HL-60 (cell line): ENCODE measurements at places on chromosomes 13 and 19.

GRCh38 chr19:5697890-5698634 lies 8.0 kb downstream of the RPL36 start:
- no peak for DNase-seq

DNA sequence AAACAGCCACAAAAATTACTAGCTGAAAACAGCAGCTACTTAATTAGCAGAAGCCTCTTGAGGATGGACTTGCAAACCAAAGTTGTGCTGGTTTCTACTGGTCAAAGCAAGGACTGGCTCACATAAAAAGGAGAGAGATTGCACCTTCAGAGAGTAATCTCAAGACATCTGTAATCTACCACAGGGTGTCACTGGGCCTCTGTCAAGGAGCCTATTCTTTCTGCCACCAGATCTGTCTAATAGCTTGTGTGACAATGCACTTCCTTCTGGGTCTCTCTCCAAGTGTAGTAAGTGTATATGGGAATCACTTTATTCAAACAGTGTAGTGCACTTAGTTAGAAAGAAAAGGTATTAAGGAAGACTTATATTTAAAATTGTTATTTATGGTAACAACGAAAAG lies 24.4 kb upstream of the ZNF561 start:
- DNase-seq, result no peak

DNA sequence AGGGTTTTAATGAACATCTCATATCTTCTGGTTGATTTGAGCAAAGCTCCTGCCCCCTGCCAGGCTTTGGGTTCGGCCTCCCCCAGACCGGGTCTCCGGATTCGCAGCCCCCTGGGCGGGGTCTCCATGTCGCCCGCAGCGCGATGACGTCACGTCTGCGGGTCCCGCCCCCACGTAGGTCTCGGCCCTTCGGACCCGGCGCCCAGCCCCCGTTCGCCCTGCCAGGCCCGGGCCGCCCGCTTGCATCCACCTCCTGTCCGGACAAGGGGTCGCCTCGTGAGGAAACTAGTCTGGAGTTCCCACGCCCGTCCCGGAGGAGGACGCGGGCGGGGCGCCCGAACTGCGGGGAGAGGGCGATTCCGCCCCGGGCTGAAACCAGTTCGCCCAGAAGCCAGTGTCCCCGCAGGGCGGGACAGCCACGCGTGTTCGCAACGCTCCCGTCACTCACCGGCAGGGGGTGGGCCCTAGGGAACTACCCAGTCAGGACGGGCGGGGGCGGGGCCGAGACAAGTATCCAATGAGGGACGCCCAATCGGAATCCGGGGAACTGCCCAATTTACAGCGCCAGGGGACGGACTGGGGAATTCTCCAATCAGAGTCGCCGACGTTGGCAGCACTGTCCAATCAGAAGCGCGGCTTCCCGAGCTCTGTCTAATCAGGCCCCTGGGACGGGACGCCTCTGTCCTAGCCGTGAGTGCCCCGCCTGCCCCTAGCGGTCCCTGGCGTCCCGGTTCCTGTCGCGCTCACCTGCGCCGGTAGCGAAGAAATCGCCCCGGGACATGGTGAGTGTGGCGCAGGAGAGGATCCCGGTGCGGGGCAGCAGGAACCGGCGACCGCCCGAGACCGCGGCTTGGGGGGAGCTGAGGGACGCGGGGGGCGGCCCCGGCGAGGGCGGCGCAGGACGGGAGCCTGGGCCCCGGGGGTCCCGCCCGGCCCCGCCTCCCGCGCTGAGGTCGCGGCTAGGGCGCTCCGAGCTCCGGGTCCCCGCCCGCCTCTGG lies at the start of gene ZNF555:
TSS of gene ZNF555 (plus strand) at position 682 of the 998 bp plus-strand sequence. CDS start at position 780, 98 bp downstream.
- peak; percentile 98 for DNase-seq

DNA sequence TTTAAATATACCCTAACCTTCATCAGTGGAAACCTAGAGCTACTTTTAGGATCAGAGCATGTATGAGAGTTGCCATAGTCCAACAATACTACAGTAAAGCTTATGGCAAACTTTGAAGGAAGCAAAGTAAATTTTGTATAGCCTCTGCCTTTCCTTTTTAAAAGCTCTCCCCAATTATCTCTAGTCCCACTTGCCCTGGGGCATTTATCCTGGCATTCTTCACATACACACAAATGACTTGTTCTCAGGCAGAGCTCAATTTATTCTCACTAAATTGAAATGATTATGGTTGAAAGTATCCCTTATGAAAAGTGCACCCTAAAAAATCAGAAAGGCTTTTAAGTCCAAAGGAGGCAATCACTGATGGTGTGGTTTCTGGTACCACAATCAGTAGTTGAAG lies 94.1 kb upstream of the UFM1 start:
- DNase-seq, result no peak

DNA sequence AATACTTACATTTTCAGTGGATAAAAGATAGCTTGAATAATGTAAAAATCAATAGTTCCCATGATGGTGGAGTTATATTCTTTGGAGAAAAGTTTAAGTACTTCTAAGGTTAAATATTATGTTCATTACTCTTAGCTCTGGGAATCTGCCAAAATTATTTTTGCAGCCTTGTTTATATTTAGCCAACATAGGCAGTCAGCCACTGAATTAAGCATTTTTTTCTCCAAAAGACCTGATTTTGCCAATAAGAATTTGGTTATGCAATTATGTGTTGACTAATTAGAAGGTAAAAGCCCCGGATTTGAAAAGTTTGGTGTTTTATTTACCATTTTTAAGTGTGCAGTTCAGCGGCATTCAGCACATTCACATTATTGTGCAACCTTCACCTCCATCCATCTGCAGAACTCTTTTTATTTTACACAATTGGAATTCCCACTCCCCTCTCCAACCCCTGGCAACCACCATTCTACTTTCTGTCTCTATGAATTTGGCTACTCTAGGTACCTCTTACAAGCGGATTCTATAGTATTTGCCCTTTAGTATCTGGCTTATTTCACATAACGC lies 90.1 kb upstream of the C1QTNF9B start:
- no peak for DNase-seq

GRCh38 chr19:49326165-49326704 lies 1.2 kb upstream of the SLC6A16 start:
- DNase-seq, result no peak

DNA sequence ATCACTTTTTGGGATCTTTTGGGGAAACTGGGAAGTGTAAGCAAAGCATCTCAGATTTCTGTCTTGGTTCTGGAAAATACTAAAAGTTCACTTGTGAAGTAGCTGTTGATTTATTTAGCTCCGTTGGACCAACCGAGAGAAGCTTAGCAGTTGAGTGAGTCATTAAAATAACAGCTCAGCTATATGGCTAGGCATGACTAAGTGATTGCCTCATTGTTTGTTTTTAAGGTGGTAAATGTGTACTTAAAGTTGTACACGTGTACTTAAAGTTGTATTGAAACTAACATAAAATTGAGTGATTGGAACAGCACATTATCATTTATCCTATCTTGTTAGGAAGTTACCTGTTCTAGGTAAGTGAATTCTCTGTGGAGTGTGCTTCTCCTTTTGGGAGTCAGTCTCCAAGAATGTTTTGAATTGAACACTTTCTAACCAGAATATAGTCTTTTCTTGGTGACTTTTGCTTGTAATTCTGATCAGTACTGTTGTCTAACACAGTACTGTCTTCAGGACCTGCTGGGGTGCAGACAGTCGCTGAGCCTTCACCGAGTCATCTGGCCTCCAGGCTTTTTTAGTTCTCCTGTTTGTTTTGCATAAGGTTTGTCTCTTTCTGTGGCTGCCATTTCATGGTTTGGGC lies 2.9 kb upstream of the DCUN1D2 start:
- peak; percentile 76 for DNase-seq

GRCh38 chr19:14371301-14371821 lies 9.9 kb upstream of the ADGRE5 start:
- DNase-seq, result no peak

GRCh38 chr19:39200066-39200802 lies 3.5 kb downstream of the NCCRP1 start:
- no peak for DNase-seq
